ENCODE measurements at places on chromosomes 6 and 20.
A peak's percentile ranks its signal among the peaks of the same experiment; 100 is the strongest.

DNA sequence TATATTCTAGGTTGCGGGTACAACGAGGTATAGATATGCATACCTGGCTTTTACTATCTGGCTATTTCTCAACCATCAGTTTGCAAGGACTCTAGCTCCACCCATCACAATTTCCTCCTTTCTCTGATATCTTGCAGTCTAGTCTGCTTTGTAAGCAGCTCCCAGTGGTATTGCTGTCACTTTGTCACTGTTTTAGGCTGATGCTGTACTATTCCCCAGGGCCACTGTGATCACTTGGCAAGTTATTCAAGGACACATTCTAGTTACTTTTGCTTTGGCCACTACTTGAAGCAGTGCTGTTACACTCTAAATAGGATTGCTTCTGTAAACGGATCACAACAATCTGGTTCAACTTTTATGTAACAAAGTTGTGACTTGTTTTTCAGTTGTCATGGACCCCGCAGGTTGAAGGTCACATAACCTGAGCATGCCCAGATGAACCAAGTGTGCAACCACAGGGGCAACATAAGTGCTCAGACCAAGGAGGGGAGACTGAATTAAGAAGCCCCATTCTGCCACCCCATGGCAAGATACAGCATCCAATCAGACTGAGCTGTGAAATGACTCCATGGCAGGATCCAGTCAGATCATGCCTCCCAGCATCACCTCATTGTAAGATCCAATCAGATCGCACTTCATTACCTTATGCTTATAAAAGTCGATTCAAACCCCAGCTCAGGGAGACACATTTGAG is 588.4 kb upstream of the CITED2 start:
- no peak for DNase-seq

- peak; percentile 11 for DNase-seq
Observed at GRCh38 chr20:39268981-39269461, 306.9 kb downstream of the DHX35 start.

GRCh38 chr6:135921188-135921587 is 69.7 kb downstream of the PDE7B start:
- DNase-seq = no peak

GRCh38 chr6:56684342-56685101 is 41.8 kb upstream of the DST start:
- DNase-seq = no peak

Data from A172 (cell line).